ENCODE measurements at places on chromosomes 5 and 9.
A peak's percentile ranks its signal among the peaks of the same experiment; 100 is the strongest.

DNA sequence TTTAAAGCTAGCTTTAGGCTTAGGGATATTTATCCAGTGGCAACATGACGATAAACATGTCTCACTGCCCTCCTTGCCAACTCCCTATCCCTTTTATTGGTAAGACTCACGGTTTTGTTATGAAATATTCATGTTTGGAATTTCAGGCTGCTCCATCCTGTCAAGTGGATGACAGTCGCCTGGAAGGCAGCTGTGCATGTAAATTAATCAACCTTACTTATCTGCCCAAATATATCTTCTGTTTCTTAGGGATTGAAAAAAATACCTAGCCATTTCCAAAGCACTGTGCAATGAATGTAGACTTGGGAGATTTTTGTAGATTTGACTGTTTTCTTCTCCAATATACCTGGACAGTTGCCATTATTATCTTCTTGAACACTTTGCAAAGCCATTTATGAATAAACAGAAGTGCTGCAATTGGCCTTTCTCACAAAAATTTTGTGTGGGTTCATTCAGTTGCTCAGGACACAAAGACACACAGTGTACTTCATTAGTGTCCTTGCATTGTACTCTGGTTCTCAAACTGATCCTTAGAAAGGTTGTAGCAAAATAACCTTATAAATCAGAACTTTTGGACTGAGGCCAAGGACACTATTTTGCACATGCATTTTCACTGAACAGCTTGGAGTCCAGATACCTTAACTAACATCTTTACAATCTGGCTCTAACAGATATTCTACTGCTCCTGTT lies 889.4 kb upstream of the SEMA6A start:
- H3K36me3 ChIP-seq, result no peaks in the 10 kb centered on the region
- no peak for DNase-seq
- no peaks in the 10 kb centered on the region for H3K27me3 ChIP-seq
- no peaks in the 10 kb centered on the region for H3K4me1 ChIP-seq

GRCh38 chr5:93423300-93423699 lies 157.7 kb downstream of the NR2F1-AS1 start:
- H3K27me3 ChIP-seq, result no peaks in the 10 kb centered on the region
- no peaks in the 10 kb centered on the region for H3K36me3 ChIP-seq
- no peak overlapping the region for H3K27ac ChIP-seq
- H3K4me1 ChIP-seq, result no peaks in the 10 kb centered on the region
- H3K4me3 ChIP-seq, result no peak overlapping the region

DNA sequence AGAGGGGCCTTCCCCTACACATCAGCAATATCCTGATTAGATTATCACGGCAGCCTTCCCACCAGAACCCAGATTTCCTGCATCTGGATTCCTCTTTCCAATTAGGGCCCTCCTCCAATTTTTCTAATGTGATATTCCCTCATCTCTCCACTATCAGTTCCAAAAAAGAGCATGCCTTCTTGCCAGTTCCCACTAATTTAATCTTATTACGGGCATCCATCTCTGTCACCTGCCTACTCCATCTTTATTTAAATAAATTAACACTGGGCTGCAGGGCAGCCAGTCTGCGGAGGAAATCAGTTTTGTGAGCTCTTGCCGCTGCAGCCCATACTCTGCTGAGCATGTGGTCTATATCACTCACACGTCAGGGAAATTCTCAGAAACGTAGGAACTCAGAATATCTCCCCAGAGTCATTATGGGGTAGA lies 16.6 kb upstream of the FBP2 start:
- H3K4me3 ChIP-seq, result no peak overlapping the region
- H3K27ac ChIP-seq, result no peak overlapping the region
- no peak for DNase-seq
- no peaks in the 10 kb centered on the region for H3K36me3 ChIP-seq
- H3K27me3 ChIP-seq, result peaks cover 13% of the 10 kb centered on the region

DNA sequence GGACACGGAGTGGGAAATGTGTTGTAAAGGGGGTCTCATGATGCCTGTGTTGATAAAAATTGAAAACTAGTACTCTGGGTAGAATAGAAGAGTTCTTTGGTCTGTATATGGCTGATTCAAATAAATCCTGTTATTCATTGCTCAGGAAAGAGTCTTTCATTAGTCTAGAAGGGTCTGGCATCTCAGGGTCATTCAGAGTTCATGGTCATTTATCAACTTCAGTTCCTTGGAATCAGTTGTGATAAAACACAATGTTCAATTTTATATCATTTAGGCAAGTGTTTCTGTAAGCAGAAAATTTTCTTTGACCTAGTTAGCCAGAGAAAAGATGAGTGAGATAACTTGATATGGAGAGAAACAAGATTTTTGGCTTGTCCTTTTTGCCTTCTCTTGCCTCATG lies 36.3 kb downstream of the SPATA31D1 start:
- H3K4me1 ChIP-seq, result no peaks in the 10 kb centered on the region
- no peak for DNase-seq
- H3K36me3 ChIP-seq, result no peaks in the 10 kb centered on the region
- no peak overlapping the region for H3K27ac ChIP-seq

DNA sequence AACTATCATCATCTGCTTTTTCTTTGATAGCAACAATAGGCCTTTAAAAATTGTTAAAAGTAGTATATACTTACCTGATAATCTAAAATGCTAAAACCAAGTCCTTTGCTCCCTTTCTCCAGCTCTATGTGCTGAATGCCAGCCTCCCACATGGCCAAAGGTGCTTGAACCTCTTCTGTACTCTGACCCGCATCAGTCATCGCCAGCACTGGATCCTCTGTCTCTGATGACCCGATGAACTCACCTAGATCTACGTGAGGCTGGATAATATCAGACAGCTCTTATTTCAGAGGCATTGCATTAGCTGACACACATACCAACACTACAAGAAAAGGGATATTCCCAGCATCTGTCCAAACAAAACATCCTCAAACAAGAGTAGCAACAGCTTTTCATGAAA lies 89.5 kb downstream of the MPDZ start:
- DNase-seq, result no peak
- no peak overlapping the region for H3K27ac ChIP-seq
- no peaks in the 10 kb centered on the region for H3K27me3 ChIP-seq
- H3K36me3 ChIP-seq, result peaks cover 100% of the 10 kb centered on the region
- no peaks in the 10 kb centered on the region for H3K4me1 ChIP-seq

- H3K4me1 ChIP-seq, result peaks cover 24% of the 10 kb centered on the region
- no peaks in the 10 kb centered on the region for H3K27me3 ChIP-seq
- peak overlapping the region; percentile 95 for H3K27ac ChIP-seq
- peak overlapping the region; percentile 99 for H3K4me3 ChIP-seq
These were observed 639 bp upstream of the RASA1 start for GRCh38 chr5:87266914-87267573.

DNA sequence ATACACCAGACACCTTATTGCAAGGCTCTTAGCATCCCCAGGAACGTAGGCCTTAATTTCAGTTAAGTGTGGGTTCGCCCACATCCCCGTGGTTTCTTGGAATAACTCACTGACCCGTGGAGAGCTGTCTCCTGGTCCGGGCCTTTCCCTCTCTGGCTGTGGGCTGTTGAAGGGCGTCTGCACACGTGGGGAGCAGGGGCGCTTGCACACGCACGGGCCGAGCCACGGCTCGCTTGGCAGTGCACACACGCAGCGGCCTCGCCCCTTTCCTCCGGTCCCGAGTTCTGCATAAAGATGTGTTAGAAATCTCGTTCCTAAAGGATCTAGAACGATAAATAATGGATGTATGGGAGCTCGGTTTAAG lies 141.9 kb downstream of the PBX3 start:
- H3K36me3 ChIP-seq, result no peaks in the 10 kb centered on the region
- DNase-seq, result peak; percentile 22
- peak overlapping the region; percentile 58 for H3K4me3 ChIP-seq
- H3K4me1 ChIP-seq, result peaks cover 47% of the 10 kb centered on the region
- H3K27me3 ChIP-seq, result no peaks in the 10 kb centered on the region

GRCh38 chr9:121331992-121332685 lies 37.9 kb downstream of the STOM start:
- H3K27me3 ChIP-seq, result no peaks in the 10 kb centered on the region
- H3K4me1 ChIP-seq, result peaks cover 94% of the 10 kb centered on the region
- H3K4me3 ChIP-seq, result no peak overlapping the region
- peak overlapping the region; percentile 80 for H3K27ac ChIP-seq

- no peak overlapping the region for H3K27ac ChIP-seq
- no peaks in the 10 kb centered on the region for H3K27me3 ChIP-seq
- H3K36me3 ChIP-seq, result no peaks in the 10 kb centered on the region
- H3K4me1 ChIP-seq, result peaks cover 6% of the 10 kb centered on the region
These were observed 62.6 kb downstream of the PLAC8L1 start for GRCh38 chr5:146042628-146043279.

DNA sequence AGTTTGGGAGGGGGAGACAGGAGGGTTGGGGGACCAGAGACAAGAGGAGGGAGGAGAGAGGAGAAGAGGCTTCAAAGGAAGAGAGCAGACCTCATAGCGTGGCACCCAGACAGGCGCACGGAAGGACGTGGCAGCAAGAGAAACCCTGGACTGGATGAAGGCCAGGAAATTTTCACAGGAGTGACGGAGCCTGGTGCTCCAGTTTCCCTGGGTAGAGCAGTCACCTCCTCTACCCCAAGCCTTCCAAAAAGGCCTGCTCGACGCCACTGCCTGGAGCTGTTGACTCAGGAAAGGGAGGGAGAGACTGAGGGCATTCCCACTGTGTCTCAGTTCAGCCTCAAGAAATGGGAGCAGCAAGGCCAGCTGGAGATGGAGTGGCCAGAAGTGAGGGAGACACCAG lies 19.3 kb downstream of the AK8 start:
- H3K27me3 ChIP-seq, result no peaks in the 10 kb centered on the region
- no peak for DNase-seq
- no peaks in the 10 kb centered on the region for H3K36me3 ChIP-seq
- no peak overlapping the region for H3K4me3 ChIP-seq
- H3K4me1 ChIP-seq, result peaks cover 10% of the 10 kb centered on the region
- no peak overlapping the region for H3K27ac ChIP-seq

- no peak overlapping the region for H3K27ac ChIP-seq
- DNase-seq, result no peak
- H3K4me1 ChIP-seq, result no peaks in the 10 kb centered on the region
- H3K27me3 ChIP-seq, result no peaks in the 10 kb centered on the region
- H3K4me3 ChIP-seq, result no peak overlapping the region
These were observed 313.9 kb upstream of the TRPC7 start for GRCh38 chr5:136679233-136679632.

DNA sequence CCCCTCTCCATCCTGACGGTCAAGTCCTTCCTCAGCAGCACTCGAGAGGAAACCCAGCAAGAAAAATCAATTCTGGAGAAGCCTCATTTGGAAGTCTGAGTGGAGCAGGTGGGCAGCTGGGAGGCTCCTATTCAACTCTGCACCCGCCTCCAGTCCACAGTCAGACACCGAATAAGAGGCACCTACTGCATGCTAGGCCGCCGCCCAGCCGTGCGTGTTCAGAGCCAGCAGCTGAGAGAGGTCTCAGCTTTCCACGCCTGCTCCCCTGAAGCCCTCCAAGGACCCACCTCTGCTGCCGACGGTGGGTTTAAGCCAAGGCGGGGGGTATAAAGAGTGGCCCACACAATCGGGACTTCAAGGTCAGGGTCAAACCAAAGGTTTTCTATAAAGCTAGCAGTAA lies 41.9 kb downstream of the VAV2 start:
- no peak for DNase-seq
- H3K36me3 ChIP-seq, result no peaks in the 10 kb centered on the region
- H3K4me3 ChIP-seq, result no peak overlapping the region
- H3K27me3 ChIP-seq, result no peaks in the 10 kb centered on the region

DNA sequence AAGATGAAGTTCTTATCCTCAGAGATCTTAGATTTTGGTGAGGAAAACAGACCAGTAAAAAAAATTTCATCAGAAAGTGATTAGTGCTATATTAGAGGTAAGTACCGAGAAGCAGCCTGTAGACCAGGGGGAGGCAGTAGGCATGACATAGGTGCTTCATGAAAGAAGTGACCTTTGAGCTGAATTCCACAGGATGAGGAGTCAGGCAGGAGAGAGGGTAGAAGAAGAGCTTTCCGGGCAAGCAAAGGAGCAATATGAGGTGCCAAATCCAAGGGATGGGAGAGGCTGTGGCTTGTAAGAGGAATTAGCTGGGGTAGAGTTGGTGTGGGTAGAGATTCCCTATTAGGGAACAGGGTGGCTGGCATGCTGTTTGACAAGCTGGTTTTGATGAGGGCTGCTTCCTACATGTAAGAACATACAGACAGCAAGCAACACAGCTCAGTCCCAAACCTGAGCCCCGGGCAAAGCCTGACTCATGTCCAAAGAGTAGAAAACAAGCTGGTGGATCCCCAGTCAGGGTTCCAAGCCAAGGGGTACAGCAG lies 48.4 kb upstream of the PWWP2A start:
- no peaks in the 10 kb centered on the region for H3K36me3 ChIP-seq
- DNase-seq, result no peak
- H3K4me1 ChIP-seq, result peaks cover 56% of the 10 kb centered on the region
- H3K27me3 ChIP-seq, result no peaks in the 10 kb centered on the region
- H3K27ac ChIP-seq, result no peak overlapping the region

DNA sequence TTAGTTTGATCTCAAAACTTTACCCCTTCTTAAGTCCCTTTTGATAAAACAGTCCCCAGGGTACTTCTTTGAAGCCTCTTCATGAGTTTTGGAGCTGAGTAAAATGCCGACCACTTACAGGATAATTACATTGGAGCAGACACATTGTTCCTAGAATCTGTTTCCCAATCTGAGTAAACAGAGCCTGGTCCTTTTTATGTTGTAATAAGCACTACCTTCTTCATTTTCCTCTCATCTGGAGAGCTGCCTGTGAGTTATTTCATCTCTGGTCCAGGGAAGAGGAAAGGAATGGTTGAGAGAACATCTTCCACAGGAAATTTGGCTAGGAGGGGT lies 26.3 kb upstream of the GALNT10 start:
- no peak overlapping the region for H3K27ac ChIP-seq
- H3K4me3 ChIP-seq, result no peak overlapping the region
- H3K4me1 ChIP-seq, result no peaks in the 10 kb centered on the region
- DNase-seq, result no peak

GRCh38 chr9:132114102-132114707 lies 34.5 kb upstream of the MED27 start:
- H3K36me3 ChIP-seq, result no peaks in the 10 kb centered on the region
- H3K4me3 ChIP-seq, result no peak overlapping the region
- no peak overlapping the region for H3K27ac ChIP-seq
- peaks cover 36% of the 10 kb centered on the region for H3K27me3 ChIP-seq
- no peaks in the 10 kb centered on the region for H3K4me1 ChIP-seq

DNA sequence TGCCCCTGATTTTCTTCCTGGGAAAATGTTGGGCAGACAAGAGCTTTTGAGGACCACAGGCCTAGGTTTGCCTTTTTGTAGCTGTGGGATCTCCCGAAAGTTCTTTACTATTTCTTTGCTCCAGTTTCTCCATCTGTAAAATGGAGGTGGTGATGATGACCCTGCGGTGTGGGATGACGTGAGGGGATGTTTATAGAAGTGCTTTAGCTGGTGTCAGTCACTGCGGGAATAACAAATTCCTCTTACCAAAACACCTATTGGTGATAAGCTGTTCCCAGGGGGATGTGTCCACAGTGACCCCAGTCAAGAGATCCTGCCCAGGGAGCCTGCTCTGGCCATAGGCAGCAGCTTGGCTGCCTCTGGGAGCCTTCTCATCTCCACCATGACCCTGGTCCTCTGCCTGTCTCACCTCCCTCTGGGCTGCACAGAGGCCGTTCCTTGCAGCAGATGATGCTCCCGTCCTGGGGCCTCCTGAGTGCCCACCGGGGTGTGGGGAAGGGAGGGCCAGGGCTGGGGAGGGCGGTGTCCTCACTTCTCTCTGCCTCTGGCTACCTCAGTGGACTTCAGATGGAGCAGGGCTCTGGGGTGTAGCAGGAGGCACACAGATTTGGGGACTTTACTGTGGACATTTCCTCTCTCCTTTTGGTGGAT lies 77.2 kb downstream of the COL15A1 start:
- DNase-seq, result no peak
- no peaks in the 10 kb centered on the region for H3K27me3 ChIP-seq
- no peak overlapping the region for H3K4me3 ChIP-seq
- no peaks in the 10 kb centered on the region for H3K4me1 ChIP-seq
- H3K36me3 ChIP-seq, result peaks cover 85% of the 10 kb centered on the region

GRCh38 chr5:56710826-56711590 lies 104.3 kb upstream of the MAP3K1 start:
- no peak for DNase-seq
- no peaks in the 10 kb centered on the region for H3K36me3 ChIP-seq
- H3K27ac ChIP-seq, result no peak overlapping the region
- H3K27me3 ChIP-seq, result no peaks in the 10 kb centered on the region
- H3K4me1 ChIP-seq, result no peaks in the 10 kb centered on the region
- no peak overlapping the region for H3K4me3 ChIP-seq

Measured in heart right ventricle (tissue), 16 donors.